ENCODE measurements at places on chromosomes 2 and 18.

GRCh38 chr2:188478724-188479123 lies 187.1 kb downstream of the GULP1 start:
- no peak for DNase-seq

GRCh38 chr18:77571743-77572142 lies 322.1 kb downstream of the GALR1 start:
- no peak for DNase-seq

DNA sequence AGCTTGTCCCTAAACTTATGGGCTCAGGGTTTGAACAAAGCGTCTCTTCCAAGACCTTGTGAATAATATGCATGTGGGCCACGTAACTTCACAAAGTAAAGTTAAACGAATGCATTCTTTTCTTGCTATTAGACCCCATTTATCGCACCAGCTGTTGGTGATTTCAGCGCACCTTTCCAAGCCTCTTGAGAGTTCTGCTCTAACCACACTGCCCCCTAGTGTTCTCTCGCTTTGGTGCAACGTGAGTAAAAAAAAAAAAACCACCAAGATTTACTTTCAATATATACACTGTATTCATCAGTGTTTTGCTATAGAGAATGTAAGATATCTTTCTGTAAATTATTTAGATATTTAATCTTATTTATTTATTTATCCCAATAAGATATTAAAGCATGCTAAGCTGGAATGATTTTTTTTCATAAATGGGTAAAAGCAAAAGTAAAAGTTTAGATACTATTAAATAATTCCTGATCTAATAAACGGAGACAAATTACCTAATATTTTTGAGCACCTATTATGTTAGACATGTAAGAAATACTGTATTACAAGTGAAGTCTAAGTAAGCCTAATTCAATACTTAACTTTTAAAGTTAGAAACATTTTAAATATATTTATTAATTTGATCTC lies 459.5 kb downstream of the DLGAP1 start:
- DNase-seq = peak; percentile 38

DNA sequence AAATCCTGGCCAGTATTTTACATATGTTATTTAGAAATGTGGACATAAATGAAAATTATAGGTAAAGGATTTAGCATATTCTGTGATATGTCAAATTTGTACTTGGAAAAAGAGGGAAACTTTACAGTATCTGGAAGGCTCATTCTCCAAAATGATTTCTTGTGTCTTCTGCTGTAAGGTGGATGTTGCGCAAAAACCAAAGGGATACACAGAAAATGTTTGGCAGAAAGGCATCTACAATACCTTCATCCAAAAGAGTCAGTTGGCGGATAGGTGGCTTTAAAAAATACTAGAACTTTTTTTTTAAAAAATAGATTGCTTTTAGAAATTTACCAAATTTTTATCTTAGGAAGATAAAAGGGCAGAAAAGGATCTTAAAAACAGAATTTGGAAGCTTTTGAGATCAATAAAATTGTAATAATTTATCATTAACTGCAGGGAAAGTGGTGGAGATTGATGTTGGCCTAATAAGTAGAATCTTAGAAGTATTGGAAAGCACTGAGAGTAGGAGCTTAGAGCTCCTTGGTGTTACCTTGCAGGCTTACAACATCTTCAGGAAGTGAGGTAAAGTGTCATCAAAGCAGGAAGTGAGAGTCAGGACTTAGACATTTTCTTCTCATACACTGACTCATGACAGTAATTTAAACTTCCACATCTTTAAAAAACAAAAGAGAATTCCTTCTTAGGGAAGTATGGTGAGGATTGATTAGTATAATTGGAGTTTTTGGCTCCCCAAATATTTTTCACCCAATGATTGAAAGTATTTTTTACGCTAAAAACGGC lies 2.1 kb downstream of the NABP1 start:
- no peak for DNase-seq

DNA sequence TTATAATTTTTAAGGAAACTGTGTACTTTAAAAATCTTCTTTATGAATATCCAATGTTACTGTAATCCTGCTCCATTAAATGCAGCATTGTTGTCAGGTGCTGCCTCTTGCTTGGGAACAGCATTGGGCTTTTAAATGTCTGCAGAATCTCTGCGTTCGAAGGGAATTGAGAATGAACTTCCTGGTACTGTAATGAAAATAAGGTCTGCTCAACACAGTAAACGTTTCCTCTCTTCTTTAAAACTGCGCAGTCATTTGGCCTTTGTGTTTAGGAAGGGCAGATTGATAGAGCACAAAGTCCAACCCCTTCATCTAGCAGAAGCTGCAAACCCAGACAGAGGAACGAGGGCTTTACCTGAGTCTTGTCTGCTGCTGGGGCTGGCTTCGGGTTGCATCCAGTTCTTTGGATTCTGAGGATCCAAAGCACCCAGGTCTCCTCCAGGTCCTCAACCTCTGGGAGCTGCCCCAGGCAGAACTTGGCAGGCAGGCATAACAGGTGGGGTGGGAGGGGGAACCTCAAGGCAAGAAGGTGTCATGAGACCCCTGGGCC lies 104.5 kb downstream of the UGGT1 start:
- DNase-seq = no peak

GRCh38 chr2:63257473-63257872 lies 206.8 kb downstream of the OTX1 start:
- no peak for DNase-seq

- DNase-seq = no peak
These were observed 14.0 kb downstream of the ARHGAP25 start for GRCh38 chr2:68748568-68748967.

- DNase-seq = no peak
These were observed 136.7 kb downstream of the TMEM247 start for GRCh38 chr2:46615986-46616485.

GRCh38 chr2:101610750-101611315 lies 86.7 kb upstream of the MAP4K4 start:
- no peak for DNase-seq

DNA sequence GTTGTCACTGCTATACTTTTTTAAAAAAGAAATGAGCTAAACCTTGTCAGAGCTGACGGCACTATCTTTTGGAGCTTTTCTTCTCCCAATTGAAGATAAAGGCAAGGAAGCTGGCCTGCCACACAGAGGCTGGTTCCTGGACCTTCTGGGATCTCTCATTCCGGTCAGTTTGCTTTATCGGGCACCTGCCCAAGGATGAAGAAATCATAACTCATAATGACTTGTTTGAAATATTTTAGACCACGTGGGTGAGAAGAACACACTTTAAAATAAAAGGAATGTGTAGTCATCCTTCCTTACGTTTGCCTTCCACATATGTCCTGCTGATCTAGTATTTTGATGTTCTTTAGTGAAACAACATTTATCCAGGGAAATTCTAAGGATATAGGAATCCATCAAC lies 535.7 kb downstream of the DCC start:
- no peak for DNase-seq

All from AG09309 (cell line).